ENCODE measurements at places on chromosomes 3 and 15.
A peak's percentile ranks its signal among the peaks of the same experiment; 100 is the strongest.

GRCh38 chr15:41811432-41812195 is 16.3 kb upstream of the JMJD7 start:
- DNase-seq, result peak; percentile 81

GRCh38 chr3:115550285-115550761 is 73.0 kb upstream of the GAP43 start:
- peak; percentile 74 for DNase-seq

- DNase-seq, result peak; percentile 57
These were observed 256.4 kb upstream of the MCTP2 start for GRCh38 chr15:93974804-93975481.

GRCh38 chr3:38755130-38755529 is 60.9 kb downstream of the SCN10A start:
- no peak for DNase-seq

DNA sequence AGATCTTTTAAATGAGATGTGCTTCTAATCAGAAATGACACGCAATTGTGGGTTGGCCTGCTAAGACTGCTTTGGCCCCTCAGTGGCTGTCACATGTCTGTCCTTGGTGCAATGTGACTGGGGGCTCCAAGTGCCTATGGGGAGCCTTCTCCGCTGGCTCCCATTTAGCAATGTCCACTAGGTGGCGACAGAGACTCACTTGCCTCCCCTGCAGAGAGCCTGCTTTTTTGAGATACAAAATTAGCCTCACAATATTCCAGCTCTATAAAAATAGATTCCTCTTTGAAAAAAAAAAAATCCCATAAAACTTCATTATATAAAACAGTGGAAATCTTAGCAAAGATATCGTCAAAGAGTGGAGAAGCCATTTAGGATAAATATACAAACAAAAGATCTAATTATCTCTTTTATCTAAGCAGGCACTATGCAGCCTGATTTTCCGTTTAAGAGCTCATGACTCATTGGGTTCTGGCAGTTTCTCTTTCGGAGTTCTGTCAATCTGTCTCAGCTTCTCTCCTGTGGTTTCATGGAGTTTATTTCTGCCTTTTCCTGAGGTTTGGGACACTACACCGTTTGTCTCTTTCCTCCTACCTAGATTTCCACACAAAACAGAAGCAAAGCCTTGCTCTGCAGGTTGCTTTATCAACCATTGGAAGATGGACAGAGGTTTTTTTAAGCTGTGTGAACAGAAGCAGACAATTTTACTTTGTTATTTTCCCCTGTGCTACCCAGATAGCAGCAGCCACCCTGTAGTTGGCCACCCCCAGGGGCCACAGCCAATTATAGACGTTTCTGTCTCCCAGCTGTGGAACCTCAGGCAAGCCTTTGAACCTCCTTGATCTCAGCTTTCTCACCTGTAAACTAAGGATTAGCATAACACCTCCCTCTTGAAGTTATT is 68.4 kb upstream of the TNFAIP8L3 start:
- DNase-seq, result peak; percentile 68

- no peak for DNase-seq
These were observed 2.6 kb downstream of the ARID3B start for GRCh38 chr15:74543583-74543982.

DNA sequence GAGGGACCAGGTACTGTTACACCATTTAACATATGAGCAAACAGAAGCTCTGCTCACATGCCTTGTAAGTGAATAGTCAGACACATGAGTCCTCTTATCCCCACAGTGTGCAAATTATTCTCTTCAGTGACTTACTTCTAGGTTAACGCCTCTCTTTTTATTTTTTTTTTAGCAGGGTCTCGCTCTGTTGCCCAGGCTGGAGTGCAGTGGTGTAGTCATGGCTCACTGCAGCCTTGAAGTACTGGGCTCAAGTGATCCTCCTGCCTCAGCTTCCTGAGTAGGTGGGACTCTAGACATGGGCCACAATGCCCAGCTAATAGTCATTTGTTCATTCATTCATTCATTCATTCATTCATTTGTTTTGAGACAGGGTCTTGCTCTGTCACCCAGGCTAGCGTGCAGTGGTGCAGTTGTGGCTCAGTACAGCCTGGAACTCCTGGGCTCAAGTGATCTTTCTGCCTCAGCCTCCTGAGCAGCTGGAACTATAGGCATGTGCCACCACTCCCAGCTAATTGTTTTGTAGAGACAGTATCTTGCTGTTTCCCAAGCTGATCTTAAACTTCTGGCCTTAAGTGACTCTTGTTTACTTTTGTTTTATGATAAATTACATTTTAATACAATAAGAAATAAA is 94.7 kb downstream of the LRRC28 start:
- DNase-seq, result no peak

DNA sequence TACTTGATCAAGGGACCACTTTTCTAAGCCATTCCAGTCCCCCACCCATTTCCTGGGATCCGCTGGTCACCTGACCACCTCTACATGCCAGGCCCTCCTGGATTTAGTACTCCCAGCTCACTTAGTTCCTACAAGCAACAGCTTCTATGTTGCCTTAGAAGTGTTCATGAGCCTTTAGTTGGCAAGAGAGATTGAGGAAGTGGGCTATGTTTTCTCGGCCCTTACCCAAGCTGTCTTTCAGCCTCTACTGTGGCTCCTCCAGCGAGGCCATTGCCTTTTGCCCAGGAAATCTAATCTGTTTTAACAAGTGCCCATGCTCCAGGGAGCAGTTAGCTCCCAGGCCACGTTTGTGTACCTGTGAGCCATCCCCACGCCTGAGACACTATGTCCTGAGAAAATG is 4.5 kb upstream of the PRKAR2A start:
- no peak for DNase-seq

- DNase-seq, result no peak
These were observed 292.7 kb downstream of the EDEM1 start for GRCh38 chr3:5480190-5480589.

DNA sequence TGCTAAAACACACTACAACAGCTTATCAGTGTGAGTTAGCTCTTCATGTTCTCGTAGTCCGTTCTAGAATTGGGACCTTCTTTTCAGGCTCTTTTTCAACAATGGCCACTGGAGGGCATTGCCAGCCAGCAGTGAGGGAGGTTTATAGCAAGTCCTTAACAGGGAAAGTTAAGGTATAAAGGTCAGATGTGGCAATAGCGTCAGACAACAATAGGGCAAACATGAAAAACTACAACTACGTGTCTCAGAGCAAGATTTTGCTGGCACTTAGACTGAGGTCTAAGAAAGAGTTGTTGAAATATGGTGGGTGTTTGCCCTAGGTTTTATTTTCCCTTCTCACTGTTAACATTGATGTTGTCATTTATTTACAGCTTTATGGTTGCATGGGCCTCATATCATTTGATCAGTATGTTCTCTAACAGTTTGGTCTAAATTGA is 161.4 kb downstream of the GMNC start:
- peak; percentile 44 for DNase-seq

- no peak for DNase-seq
These were observed 4.5 kb upstream of the LSG1 start for GRCh38 chr3:194676471-194676870.

- no peak for DNase-seq
These were observed 418.9 kb upstream of the TPRG1 start for GRCh38 chr3:188752850-188753249.

DNA sequence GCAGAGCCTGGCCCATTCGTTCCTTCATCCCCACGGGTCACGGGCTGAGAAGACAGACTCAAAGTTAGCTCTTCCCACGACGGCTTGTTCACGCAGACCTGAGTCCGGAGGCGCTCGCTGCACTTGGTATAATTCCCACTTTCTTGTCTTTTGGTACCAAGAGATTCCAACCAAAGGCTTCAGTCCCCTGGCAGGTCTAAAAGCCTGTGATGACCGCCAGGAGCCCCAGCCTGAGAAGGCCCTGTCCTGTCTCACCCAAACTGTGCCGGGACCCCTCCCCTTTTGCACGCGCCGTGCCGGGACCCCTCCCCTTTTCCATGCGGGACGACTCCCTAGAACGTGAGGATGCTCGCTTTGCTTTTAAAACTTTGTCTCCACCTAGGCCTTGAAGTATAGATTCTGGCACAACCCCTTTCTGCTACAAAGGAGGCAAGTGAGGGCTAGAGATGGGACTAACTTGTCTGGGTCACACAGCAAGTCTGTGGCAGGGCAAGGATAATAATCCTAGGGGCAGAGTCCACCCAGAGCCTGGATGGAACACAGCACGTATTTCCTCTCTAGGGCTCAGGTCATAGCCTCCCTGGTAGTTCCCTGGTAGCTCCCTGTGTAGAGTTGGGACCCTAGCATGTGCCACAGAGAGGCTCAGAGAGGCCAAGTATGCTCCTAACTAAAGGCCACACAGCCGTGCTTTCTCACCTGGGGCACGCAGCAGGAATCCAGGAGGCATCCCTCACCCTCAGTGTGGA is 211.3 kb downstream of the XXYLT1 start:
- no peak for DNase-seq

- DNase-seq, result no peak
These were observed 9.5 kb downstream of the SLCO2A1 start for GRCh38 chr3:134020135-134020680.

GRCh38 chr15:39621210-39621609 is 40.3 kb downstream of the THBS1 start:
- no peak for DNase-seq

DNA sequence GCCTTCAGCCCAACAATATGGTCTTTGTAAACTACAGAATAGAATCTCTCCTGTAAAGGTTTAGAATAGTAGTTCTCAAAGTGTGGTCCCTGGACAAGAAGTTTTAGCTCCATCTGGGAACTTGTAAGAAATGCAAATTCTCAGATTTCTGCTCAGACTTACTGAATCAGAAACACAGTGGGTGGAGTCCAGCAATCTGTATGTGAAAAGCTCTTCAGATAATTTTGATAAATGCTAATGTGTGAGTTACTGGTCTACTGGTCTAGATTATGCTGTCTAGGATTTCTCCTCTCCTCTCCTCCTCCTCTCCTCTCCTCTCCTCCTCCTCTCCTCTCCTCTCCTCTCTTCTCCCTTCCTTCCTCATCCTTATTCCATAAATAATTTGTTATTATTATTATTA is 57.5 kb downstream of the RBMS3 start:
- no peak for DNase-seq

- peak; percentile 21 for DNase-seq
These were observed 45.5 kb downstream of the TFG start for GRCh38 chr3:100754563-100755334.

GRCh38 chr15:87619161-87619960 is 637.2 kb downstream of the NTRK3 start:
- DNase-seq, result peak; percentile 53

DNA sequence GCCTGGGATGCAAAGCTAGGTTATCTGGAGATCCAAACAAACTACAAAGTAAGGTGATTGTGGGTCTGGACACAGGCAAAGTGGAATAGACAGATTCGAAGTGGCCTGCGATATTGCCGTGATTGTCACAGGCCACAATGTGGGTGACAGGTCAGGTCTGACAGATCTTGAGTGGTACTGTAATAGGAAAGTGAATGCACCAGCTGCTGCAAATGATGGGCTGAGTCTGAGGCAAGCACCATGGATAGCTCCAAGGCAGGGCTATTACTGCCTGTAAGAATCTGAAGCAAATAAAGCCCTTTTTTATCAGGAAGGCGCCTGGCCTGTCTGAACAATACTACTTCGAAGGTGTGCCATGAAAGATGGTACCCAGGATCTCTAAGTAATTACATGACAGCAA is 10.0 kb downstream of the ARMC8 start:
- DNase-seq, result peak; percentile 23

DNA sequence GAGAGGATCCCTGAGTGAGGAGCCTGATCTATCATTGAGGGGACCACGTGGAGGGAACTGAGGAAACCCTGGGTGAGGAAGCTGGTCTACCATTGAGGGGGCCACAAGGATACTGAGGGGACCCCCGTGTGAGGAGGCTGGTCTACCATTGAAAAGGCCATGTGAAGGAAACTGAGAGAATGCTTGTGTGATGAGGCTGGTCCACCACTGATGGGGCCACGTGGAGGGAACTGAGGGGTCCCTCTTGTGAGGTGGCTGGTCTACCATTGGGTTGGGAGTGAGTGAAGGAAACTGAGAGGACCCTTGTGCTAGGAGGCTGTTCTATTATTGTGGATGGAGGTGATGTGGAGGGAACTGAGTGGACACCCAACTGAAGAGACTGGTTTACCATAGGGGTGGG is 161.3 kb downstream of the FBLN2 start:
- DNase-seq, result no peak

DNA sequence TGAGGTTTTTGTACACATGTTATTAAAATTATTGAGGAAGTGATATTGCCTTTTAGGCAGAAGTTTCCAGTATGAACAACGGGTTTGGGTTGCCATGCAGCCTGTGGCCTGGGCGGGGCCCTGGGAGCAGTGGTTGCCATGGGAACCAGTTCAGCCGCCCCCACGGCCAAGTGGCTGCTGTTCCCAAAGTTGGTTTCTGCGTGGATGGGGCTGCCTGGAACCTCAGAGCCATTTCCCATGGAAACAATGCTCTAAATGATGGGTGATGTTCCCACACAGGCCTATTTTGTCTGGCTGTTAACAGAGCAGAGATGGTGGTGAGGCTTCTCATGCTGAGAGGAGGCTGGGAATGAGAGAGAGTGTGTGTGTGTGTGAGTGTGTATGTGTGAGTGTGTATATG is 19.5 kb downstream of the MRAS start:
- no peak for DNase-seq

GRCh38 chr3:93910097-93910496 is 63.6 kb downstream of the PROS1 start:
- no peak for DNase-seq

DNA sequence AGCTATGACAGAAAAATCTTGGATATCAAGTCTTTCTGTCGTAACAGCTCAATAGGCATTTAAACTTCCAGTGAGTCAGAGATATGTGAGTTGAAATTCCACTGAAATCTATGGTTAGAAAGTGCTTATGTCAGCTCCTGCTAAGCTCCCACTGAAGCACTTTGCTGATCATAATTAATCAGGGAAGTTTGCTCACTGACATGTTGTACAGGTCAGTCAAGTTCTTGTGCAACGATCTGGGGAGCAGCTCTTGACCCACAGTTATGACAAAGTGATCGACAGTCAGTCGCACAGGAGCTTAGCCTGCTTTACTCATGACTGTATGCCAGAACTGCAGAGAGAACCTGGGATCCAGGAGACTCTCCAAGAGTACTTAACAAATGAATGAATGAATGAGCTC is 453.5 kb downstream of the SOX2 start:
- DNase-seq, result peak; percentile 8

GRCh38 chr15:76234337-76234889 is 76.9 kb downstream of the ETFA start:
- DNase-seq, result no peak

DNA sequence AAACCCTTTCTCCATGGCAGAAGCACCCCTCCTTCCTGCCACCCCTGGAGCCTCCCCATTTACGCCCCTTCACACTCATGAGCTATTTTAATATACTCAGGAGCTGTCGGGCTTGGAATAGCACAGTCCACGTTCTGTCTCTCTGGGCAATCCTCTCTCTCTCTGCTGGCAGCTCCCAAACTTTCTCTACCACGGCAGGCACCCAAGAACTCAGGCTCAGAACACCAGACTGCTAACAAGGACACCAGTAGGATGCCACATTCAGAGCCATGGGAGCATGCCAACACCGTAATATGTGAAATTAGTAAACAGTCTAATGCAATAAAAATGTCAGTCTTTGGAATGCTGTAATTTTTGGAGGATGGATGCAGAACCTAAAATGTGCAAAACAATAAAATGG is 19.3 kb downstream of the TNFAIP8L3 start:
- DNase-seq, result peak; percentile 14
